ENCODE measurements at places on chromosomes 6 and 20.

- DNase-seq = peak; percentile 74
Measured at GRCh38 chr6:121666814-121667213, 231.4 kb downstream of the GJA1 start.

DNA sequence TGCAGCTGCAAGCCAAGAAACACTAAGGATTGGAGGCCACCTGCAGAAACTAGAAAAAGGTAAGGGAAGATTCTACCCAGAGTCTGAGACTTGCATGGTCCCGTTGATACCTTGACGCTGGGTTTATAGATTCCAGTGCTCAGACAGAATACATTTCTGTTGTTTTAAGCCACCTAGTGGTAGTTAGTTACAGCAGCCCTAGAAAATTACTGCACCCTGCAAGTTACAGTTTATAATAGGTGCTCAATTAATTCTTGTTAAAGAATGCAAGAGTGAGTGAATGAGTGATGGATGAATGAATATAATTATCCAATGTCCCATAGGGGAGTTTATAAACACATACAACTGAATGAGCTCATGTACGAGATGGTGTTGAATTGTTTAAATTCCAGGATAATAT is 453.1 kb upstream of the SLC35B3 start:
- peak; percentile 39 for DNase-seq

GRCh38 chr20:9344083-9344920 is 170.1 kb upstream of the LAMP5 start:
- DNase-seq = no peak

GRCh38 chr6:84309336-84309735 is 81.9 kb upstream of the CEP162 start:
- DNase-seq = no peak

- peak; percentile 17 for DNase-seq
Measured at GRCh38 chr6:159646733-159647132, 46.3 kb downstream of the SOD2 start.

DNA sequence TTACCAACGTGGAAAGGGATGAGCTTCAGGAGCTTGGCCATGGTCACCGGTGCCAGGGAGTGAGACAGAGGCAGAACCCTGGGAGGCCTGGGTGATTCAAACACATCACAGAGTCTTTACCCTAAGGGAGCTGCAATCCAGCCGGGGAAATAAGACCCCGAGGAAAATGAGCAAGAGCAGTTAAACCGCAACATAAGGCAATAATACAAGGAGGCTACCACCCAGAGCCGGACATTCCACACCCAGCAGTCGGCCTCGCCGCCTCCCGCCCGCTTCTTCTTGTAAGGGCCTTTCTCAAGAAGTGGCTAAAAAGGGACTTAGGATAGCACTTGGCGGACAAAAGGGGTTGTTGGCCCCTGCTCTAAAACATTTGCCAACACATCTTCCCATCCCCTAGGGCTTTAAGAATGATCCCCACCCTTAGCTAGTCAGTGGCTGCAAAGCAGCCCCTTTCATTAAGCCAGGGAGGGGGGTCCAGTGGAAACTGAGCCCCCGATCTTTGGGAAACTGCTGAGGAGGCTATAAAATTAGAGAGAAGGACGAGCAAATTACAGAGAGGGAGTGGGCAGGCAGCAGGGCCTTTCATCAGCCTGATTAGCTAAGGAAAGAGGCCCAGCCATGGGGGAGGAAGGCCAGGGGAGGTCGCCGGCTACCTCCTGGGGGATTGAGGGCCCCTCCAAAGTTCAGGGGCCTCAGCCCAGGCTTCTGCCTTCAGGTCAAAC is 34.3 kb downstream of the SNX5 start:
- no peak for DNase-seq

DNA sequence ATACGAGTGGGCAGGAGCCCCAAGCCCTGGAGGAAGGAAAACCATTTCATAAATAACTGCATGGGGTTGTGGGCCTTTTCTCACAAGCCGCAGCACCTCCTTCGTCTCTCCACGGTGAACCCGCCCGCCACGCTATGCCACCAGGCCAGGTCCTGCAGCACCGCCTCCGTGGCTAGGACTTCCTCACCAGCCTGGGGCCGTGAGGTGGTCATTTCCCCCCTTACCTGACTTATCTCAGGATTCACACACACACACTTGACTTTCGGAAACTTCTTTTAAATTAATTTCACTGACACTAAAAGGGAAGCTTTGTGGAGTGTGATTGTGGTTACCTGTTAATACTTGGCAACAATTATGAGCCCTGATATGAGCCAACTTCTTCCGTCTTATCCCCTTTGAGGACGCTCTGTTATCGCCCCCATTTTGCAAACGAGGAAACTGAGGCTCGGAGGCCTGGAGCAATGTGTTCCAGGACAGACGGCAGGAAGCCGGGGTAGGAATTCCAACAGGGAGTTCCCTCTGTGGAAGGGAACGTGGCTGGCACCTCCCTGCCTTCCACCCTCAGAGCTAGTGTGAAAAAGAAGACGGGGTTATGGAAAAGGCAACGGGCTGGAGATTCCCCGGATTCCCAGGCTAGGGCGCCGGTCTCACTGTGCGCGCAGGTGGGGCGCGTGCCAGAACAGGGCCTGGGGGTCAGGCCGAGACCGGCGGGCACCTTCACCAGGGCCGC is 817 bp upstream of the SLCO4A1 start:
- no peak for DNase-seq

DNA sequence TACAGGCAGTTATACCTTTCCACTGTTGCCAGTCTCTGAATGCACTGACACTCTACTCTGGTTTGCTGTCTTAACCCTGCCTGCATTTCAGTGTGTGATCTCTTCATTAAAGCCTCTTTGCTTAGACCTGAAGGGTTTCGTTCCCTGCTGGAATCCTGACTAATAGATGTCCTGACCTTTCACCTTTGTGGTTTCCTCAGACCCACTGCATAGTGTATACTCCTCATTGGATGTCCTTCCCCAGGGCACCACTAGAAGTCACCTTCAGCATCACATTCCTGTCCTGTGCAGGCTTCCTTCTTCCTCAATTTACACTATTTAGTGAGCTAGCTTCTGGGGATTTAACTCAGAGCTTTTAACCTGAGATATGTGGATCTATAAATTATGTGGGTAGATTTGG is 120.6 kb downstream of the RCAN2 start:
- DNase-seq = no peak

- DNase-seq = no peak
Measured at GRCh38 chr6:150531957-150532356, 67.7 kb upstream of the PLEKHG1 start.

DNA sequence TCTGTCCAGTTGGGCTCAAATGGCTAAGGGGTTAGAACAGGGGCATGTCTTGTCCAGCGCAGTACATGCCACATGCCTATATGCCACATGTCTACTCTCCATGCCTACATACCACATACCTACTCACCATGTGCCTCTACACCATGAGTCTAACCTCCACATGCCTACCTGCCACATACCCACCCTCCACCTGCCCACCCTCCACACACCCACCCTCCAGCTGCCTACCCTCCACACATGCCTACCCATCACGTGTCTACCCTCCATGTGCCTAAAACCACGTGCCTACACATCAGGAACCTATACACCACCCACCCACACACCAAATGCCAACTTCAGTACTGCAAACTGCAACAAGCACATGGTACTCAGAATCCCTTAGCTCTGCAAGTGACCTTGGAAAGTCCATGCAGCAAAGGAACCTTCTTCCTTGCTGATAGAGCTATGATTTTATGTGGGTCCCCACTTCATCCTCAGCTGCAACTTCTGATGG is 113.0 kb upstream of the CST7 start:
- DNase-seq = no peak

DNA sequence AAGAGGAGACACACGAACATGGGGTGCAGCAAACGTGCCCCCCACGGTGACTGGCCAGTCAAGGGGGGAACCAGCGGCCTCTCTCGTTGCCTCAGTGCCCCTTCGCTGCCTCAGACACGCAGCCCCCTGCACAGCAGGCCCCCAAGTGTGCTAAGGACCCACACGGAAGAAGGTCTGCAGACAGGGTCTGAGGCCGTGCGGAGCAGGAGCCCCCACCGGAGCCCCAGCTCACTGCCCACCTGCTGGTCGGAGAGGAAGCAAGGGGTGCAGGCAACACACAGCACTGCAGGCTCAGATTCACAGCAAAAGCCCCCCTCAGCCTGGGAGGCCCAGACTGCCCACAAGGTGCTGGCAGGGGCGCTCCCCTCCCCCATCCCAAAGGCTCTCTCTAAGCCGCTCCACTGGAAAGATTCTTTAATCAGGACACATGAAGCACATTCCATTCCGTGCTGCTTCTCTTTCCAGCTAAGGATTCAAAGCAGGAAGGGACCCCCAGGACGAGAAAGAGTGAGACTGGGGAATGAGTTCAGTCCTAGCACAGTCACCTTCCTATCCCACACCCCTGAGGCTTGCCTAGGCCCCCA is 105.1 kb downstream of the SLC23A2 start:
- no peak for DNase-seq

GRCh38 chr20:31915491-31916280 is 36.2 kb downstream of the PDRG1 start:
- no peak for DNase-seq

DNA sequence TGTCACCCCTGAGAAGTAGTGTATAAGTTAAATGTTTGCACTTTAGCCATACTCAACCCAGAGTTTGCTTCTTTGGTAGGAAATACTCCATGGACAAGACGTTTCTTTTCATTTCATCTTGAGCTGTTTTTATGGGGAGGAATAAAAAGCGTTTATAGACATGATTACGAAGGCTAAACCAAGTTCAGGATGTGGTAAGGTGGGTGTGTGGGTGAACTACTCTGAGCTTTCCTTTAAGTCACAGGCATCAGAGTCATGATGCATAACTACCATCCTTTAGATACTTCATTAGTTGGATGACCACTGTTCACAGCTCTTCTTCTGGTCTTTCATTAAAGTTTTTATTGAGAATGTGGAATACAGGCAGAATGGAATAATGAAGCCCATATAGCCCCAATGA is 48.9 kb downstream of the EBF4 start:
- DNase-seq = no peak

DNA sequence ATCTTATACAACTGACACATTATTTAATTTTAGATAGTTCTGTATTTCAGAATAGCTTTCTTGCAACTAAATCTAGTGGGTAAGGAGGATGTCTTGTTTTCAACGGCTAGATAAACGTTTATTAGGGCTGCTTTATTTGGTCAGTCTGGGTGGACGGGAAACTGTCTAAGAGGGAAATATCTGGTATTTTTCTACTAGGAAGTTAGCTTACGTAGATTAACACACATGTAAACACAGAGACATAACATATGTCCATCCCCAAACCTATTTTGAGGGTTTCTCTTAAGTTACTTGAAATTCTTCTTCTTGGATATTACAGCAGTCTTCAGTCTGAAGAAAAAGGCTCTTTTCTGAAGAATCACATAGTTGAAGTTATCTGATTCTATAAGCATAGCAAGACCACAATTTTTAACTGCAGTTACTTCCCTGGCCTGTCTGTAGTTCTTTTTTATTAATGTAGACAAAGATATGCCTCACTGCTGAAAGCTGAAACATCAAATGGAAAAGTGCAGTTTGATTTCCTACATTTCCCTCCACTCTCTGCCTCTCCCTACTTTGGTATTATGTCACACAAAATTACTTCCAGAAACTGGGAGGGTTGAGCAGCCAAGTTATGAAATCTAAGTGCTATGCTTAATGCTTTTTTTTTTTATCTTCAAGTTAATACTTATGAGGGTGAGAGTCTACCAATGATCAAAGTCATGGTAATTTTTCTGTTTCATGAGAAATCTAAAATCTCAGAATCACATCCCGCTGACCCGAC is 37.4 kb downstream of the PLAGL1 start:
- DNase-seq = no peak

DNA sequence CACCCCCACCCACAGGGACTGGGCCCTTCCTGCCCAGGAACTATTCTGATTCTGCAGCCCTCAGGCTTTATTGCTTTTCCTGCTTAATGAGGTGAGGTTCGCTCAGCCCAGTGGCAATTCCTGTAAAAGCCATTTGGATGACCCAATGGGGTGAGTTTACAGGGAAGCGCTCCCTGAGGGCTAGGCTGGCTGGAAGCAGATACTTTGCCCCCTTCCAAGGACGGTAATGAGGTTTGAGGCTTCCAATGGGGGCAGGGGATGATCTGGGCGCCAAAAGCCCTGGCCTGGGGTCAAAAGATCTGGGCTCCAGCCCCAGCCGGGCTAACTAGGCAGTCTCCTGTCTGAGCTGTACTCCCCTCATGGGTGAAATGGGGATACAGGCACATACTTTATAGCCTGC is 41.8 kb downstream of the RIPOR3 start:
- no peak for DNase-seq

- DNase-seq = no peak
Measured at GRCh38 chr6:109428889-109429477, 11.4 kb downstream of the PPIL6 start.

- no peak for DNase-seq
Measured at GRCh38 chr20:53623134-53623453, 29.5 kb upstream of the ZNF217 start.

- no peak for DNase-seq
Measured at GRCh38 chr6:155038104-155038503, 43.0 kb downstream of the TIAM2 start.

GRCh38 chr20:38559764-38560163 is 21.2 kb upstream of the ADIG start:
- no peak for DNase-seq

- DNase-seq = no peak
Measured at GRCh38 chr6:121335087-121336008, 1.1 kb upstream of the TBC1D32 start.
